Peyer's patch (tissue), 4 donors: ENCODE measurements at places on chromosomes 6 and 20.

- DNase-seq: no peak
Observed at GRCh38 chr20:33787253-33787891, 23.8 kb upstream of the CHMP4B start.

DNA sequence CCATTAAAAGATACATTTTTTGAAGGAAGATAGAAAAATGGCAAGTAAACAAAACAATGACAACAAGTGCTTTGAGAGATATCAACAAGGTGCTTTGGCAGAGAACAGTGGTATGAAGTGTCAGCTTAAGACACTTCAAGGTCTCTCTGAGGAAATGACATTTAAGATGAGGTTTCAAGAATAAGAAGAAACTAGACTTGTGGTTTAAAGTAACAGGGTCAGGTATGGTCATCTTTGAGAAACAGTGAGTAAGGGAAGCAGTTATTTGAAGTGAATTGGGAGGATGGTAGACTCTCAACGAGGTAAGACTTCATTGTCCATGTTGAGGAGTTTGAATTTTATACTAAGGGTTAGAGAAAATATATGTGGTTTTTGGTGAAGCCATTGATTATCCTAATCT lies 77.8 kb downstream of the SYCP2L start:
- no peak for DNase-seq

DNA sequence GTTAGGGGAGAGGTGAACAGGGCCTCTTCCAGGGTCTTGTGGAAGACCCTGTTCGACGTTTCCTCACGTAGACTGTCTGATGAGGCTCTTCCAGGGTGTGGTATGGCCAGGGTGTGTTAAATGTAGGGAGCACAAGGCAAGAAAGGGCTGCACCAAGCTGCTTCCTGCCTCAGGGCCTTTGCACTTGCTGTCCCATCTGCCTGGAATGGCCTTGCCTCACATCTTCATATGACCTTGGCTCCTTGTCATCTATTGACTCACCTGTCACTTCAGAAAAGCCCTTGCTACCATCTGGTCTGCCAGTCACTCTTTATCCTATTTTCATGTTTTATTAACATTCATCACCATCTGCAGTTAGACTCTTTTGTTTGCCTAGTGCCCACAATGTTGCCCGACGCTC lies 31.0 kb downstream of the E2F3 start:
- DNase-seq: no peak

- no peak for DNase-seq
Observed at GRCh38 chr6:87921034-87921433, 126.6 kb upstream of the SPACA1 start.

DNA sequence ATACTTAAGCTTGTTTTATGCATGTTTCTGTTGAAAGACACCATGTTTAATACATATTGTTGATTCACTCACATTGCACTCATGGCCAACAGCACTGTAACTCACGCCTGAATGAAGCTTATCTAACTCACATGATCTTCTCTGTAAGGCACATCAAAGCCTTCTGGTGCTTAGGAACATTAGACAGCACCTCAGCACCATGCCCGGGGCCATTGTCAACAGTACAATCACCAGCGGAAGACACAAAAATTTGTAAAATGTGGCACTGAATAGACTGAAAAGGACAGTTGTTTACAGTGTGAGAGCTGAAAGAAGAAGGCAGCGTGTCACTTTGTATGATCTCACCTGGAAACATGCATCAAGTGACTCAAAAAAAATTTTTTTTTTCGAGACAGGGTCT lies 8.9 kb upstream of the TCF15 start:
- DNase-seq: no peak

GRCh38 chr20:62852196-62852595 lies 9.4 kb downstream of the TCFL5 start:
- DNase-seq: no peak

DNA sequence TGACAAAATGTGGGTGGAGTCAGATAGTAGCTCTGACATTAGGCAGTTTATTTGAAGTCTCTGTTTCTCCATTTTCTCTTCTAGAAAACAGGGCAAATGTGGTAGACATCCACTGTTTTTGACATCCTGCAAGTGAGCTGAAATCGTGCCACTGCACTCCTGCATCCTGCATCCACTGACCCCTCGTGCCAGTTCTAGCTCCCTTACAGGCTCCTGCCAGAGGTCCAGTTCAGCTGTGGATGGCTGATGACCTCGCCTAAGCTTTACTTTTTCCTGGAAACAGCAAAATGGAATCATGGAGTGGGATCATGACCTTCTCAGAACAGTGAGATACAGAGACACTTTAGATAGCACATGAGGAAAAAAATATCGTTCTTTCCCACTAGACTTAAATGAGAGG lies 58.5 kb downstream of the TULP4 start:
- no peak for DNase-seq

DNA sequence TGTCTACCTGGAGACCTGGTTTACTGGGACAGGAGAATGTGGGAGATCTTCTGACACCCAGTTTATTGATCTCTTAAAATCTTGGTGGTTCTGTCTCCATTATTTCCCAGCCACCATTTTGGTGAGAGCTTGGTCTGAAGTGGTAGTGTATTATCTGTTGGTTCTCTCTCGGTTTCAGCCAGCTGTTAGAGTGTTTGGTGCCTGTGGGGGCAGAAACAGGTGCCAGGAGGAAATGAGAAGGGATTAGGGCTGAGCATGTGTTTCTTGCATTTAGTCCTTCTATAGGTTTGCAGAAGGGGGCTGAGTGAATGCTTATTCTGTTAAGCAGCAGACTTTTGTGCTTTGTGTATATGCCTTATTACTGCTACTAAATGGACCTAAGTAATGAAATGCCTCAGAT lies 9.6 kb downstream of the JARID2 start:
- DNase-seq: no peak

- DNase-seq: no peak
Observed at GRCh38 chr6:61950811-61951210, 335.2 kb downstream of the KHDRBS2 start.

DNA sequence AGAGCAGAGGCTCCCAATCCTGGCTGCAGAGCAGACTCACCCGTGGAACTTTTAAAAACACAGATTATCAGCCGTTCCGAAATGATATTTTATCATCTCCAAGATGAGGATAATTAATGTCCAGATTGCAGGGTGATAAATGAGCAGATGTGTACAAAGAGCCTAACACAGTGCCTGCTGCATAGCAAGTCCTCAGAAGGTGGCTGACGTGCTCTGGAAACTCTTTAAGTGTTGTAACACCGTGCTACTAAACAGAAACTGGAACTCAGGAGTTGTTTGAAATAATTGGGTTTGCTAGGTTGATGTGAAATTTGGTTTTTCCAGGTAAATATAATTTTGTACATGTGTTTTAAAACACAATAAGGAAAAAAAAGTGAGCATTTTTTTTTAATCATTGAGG lies 118.0 kb downstream of the ARMC2 start:
- no peak for DNase-seq

- no peak for DNase-seq
Observed at GRCh38 chr6:149938571-149939355, 3.1 kb upstream of the ULBP2 start.

- DNase-seq: no peak
Observed at GRCh38 chr6:130107710-130108109, 89.3 kb downstream of the L3MBTL3 start.

DNA sequence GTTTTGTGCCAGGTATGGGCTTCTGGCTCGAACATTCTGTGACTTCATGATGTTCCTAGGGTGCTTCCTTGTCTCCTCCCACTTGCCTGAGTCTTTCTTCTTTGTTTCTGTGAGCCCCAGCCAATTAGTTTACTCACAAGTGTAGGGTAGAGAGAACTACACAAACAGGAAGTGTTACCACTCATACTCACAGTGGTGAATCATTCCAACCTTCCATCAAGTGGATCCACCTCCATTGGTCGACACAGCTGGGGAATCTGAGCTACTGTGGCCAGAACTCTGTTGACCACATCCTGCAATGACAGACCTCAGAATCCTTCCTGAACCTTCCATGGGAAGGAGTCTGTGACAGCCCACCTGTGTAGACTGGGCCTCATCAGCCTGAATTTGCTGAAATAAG lies 76.8 kb downstream of the UNC5CL start:
- DNase-seq: no peak
